Osteoblast (primary cell): ENCODE measurements at places on chromosomes 16 and 17.

DNA sequence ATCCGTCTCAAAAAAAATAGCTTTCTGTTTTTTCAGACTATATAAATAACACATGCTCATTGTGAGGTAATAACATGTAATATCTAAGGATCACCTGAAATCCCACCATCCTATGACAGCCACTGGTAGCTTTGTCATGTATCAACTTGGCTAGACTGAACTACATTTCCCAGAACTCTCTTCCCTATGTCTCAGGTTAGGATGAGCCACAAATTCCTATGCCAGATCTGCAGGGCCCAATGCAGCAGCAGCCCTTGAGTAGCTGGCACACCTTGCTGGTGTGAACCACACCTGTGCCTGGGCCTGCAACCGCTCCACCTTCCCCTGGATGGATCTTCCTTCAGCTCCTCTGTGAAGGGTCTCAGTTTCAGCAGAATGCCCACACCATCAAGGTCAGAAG lies 28.1 kb downstream of the OGFOD1 start:
- DNase-seq = no peak

- no peak for DNase-seq
Measured at GRCh38 chr17:67044940-67045339, 586 bp downstream of the CACNG1 start.

GRCh38 chr16:48503336-48503735 lies 106.6 kb downstream of the N4BP1 start:
- DNase-seq = no peak

- no peak for DNase-seq
Measured at GRCh38 chr17:38730526-38731379, 612 bp downstream of the CISD3 start.

GRCh38 chr16:15900901-15901500 lies 12.6 kb upstream of the CEP20 start:
- peak; percentile 43 for DNase-seq
